ENCODE measurements at places on chromosomes 11 and 22. TPM values are rescaled to one million over a fixed set of nuclear protein-coding genes. Genes with fewer than 3 reads are reported as not detected.

ASRGL1 gene
- 15.0 TPM for total RNA-seq

PTPRCAP gene
- 0.33 TPM for total RNA-seq

MEI1 gene
- not detected for total RNA-seq

TMEM223 gene
- 30.6 TPM for total RNA-seq

MYH9 gene
- 166 TPM for total RNA-seq

OR5W2 gene
- not detected for total RNA-seq

TMA7B gene
- not detected for total RNA-seq

RBM7 gene
- 27.8 TPM for total RNA-seq

SLC25A18 gene
- 0.06 TPM for total RNA-seq

OR4X2 gene
- total RNA-seq = not detected

CBLIF gene
- not detected for total RNA-seq

ABTB2 gene
- 17.8 TPM for total RNA-seq

LMNTD2 gene
- 2.1 TPM for total RNA-seq

APLP2 gene
- 188 TPM for total RNA-seq

DEPDC7 gene
- total RNA-seq = 6.7 TPM

H19 gene
- total RNA-seq = 6.6 TPM

KRTAP5-1 gene
- total RNA-seq = not detected

TPBGL gene
- 0.15 TPM for total RNA-seq

HBB gene
- not detected for total RNA-seq

C22orf42 gene
- total RNA-seq = not detected

KCNJ5 gene
- not detected for total RNA-seq

APLNR gene
- total RNA-seq = 0.13 TPM

OR52E8 gene
- total RNA-seq = not detected

NUP98 gene
- 65.5 TPM for total RNA-seq

MMP12 gene
- not detected for total RNA-seq

KCNK4 gene
- total RNA-seq = not detected

FOXRED2 gene
- total RNA-seq = 15.4 TPM

UNC93B1 gene
- total RNA-seq = 74.8 TPM

CABP4 gene
- not detected for total RNA-seq

TIGD3 gene
- 0.86 TPM for total RNA-seq

All from A549 treated with RU486 at 1 μM for 4 hours (cell line).